ENCODE measurements at places on chromosomes 11 and 22.

DNA sequence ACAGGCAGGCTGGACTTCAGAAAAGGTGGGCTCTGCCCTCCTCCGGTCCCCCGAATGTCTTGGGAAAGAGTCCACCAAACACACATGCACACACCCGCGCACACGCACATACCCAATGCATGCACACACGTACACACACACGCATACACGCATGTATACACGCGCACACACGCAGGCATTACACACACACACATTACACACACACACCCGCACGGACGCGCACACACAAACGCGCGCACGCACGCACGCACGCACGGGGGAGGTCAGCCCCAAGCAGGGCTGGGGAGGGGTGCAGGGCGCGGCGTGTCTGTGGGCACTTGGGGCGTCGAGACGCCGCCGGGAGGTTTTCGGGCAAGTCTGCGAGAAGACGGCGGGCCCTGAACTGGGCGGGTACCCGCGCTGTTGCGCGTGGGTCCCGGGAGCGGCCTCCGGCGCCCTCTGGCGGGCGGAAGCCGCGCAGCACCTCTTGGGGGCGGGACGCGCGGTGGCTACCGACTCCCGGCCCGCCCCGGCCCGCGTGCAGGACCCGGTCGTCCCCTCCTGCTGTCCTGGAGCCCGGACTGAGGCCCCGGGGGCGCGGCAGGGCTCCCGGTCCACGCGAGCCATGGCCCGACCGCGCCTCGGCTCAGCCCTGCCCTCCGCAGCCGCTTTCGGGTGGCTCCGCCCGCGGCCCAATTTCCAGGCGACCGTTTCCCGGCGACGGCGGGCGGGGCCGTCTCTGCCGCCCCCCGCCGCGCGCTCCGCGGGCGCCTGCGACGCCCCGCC is 3.6 kb downstream of the SEPTIN5 start:
- no peak for DNase-seq

- no peak for DNase-seq
Observed at GRCh38 chr22:32868946-32869345, 67.4 kb downstream of the TIMP3 start.

- DNase-seq, result no peak
Observed at GRCh38 chr22:46803031-46803880, 40.8 kb downstream of the TBC1D22A start.

DNA sequence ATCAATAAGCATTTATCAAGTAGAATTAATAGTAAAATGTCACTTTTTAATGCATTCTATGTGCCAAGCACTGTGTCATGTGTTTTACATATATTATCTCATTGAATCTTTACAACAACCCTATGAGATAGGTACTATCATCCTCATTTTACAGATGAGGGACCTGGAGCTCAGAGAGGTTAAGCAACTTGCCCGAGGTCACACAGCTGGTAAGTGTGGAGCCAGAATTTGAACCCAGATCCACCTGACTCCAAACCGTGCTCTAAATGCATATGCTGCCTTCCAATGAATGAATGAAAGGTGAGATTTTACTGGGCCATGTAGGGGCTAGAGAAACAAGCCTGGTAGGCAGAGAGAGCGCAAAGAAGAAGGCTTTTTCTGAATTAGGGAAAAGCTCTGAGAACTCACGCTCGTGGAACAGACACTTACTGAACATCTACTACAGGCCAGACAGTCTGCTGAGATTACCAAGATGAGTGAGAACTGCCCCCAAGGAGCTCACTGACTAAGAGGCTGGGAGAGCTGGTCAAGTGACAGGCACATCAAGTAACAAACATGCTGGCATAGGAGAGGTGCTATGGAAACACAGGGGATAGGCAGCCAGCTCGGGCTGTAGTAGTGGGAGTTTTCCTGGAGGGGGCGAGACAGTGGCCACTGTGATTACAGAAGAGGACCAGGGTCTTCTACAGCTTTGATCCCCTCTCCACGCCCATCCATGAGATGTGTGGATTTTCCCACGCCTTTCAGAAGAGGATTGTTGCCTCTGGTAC is 4.4 kb downstream of the ABCG4 start:
- DNase-seq, result no peak

DNA sequence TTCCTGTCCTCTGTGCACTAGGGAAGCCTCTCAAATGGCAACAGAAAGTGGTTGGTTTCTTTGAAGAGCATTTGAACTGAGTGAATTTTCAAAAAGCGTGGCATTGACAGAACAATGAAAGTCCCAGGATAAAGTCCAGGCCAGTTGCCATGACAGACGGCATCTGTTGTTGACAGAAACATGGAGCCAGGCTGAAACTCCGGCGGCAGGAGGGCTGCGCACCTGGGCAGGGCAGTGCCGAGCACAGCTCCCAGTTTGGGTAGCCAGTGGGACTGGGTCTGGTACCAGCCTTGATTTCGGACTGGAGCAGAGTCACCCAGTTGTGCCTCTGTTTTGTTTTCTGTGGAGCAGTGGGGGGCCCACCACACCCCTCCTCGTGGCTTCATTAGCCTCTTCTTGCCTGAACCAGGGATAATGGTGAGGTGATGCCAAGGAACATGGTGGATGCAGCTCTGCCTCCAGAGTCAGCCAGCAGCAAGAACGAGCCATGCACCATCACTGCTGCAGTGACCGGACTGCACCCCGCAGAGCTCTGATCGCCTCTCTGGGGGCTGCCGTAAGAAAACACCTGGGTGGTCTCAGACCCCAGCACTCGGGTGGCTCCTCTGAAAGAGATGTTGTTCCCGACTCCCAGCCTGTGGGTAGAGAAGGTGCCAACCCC is 9.8 kb upstream of the SEPTIN5 start:
- no peak for DNase-seq

DNA sequence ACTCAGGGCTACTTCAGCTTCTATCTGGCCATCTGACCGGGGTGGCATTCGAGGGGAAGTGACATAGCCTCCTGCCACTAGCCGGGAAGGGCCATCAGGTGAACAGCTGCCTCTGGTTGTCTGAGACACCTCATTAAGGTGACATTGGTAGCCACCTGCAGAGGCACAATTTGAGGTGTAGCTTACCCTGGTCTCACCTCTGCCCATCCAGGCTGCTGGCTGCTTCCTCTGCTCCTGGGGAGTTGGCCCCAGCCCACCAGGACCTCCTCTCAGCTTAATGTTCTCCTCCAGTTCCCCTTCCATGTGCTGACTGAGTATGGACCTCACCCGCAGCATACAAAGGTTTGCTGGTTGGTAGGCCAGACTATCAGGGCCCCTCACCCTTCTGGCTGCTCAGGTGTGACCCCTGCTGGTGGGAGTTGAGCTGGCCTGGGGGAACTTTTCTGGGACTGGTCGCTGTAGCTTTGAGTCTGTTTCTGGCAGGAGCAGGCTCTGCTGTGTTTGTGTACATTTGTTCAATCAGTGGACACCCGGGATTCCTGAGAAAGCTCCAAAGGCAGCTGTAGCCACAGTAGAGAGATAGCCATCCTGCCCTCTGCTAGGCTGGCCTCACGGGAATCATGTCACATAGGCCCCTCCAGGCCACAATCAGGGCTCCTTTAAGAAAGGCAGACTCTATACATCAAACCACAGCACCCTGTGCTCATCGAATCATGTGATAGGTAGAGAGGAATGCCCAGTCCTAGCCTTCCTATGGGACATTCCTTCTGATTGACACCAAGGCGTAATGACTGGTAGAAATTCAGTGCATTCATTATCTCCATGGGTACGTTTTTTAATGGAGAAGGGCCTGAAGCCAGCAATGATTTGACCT is 295.1 kb upstream of the PLET1 start:
- no peak for DNase-seq

GRCh38 chr11:119489087-119489486 is 66.1 kb upstream of the THY1 start:
- no peak for DNase-seq

GRCh38 chr22:27795053-27795452 is 6.5 kb downstream of the MN1 start:
- DNase-seq, result no peak

Measured in NCI-H187 treated with DMSO at 0.1 percent for 48 hours (cell line).